Jurkat, Clone E6-1 (cell line): ENCODE measurements at places on chromosomes 5 and 9.

DNA sequence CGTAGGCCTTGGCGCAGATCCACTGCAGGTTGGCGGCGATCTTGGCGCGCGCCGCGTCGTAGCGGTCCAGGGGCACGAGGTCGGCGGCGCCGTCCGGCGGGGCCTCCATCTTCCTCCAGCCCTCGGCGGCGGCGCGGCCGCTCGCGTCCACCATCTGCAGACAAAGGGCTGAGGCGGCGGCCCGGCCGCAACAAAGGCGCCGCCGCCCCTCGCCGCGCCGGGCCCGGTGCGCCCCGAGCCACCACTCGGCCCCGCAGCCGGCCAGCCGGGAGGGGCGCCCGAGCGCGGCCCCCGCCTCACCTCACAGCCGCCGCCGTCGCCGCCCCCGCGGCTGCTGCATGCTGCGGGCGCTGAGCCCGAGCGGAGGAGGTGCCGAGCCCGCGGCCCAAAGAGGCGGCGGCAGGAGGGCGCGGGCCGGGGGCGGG, 328 bp downstream of the CAMSAP1 start:
- no peak for DNase-seq

- peak; percentile 16 for DNase-seq
Observed at GRCh38 chr9:121640076-121640475, 11.4 kb upstream of the DAB2IP start.

- no peak for DNase-seq
Observed at GRCh38 chr5:138226910-138227309, 13.8 kb upstream of the CDC23 start.

DNA sequence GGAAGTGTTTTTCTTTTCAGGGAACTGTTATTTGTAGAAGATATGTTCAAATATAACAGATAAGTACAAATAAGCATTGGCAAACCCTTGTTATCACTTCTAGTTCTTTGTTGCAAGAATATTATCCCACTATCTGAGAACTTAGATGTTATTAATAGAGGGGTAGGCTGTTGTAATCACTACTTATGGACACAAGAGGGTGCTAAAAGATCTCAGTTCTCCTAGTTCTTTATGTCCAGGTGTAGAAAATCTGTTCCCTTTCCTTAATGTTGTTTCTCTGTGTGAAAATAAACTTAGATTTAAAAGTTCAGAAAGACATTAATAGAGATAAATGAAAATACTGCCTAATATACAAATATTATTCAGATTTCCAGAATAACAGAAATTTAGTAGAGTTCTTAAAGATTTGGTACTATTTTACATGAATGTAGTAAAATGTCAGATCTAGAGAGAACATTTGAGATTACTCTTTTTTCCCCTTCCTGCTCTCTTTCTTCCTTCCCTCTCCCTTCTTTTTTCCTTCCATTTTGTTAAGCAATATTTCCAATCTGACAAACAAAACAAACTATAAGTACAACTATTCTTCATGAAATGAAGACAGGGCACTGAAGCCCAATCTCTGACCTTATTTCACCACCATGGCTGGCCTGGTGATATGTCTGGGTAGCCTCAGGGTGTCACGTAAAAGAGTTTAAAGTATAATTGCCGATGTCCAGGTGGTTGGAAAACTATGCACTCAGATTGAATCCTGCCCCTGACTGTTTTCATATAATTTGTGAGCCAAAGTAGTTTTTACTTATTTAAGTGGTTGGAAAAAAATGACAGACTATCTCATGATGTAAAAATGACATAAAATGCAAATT, 43.6 kb upstream of the C5orf46 start:
- DNase-seq, result peak; percentile 25

GRCh38 chr9:36154331-36154952, 14.7 kb upstream of the CCIN start:
- no peak for DNase-seq

GRCh38 chr5:73897893-73898292, 271.9 kb downstream of the ARHGEF28 start:
- no peak for DNase-seq

DNA sequence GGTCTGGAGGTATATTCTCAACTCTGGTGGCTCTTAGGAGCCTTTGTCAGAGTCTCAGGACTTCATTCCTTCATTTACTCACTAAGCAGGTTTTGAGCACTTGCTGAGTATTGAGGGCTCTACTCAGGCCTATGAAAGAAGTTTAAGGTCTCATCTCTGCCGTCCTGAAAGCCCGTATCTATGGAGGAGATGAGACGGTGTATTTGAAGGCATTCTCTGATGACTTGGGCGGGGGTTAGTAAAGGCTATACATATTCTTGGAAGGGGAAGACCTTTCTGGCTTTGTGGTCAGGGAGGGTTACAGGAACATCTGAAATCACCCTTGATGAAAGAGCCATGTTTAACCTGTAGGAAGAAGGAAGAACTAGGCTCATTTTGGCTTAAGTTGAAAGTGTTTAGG, 21.9 kb downstream of the RASGRF2 start:
- no peak for DNase-seq

- peak; percentile 26 for DNase-seq
Observed at GRCh38 chr9:73081979-73082657, 69.5 kb upstream of the ANXA1 start.

GRCh38 chr9:136695955-136696354, 8.7 kb upstream of the AGPAT2 start:
- no peak for DNase-seq

- no peak for DNase-seq
Observed at GRCh38 chr9:124411514-124412227, 3.6 kb downstream of the PSMB7 start.

DNA sequence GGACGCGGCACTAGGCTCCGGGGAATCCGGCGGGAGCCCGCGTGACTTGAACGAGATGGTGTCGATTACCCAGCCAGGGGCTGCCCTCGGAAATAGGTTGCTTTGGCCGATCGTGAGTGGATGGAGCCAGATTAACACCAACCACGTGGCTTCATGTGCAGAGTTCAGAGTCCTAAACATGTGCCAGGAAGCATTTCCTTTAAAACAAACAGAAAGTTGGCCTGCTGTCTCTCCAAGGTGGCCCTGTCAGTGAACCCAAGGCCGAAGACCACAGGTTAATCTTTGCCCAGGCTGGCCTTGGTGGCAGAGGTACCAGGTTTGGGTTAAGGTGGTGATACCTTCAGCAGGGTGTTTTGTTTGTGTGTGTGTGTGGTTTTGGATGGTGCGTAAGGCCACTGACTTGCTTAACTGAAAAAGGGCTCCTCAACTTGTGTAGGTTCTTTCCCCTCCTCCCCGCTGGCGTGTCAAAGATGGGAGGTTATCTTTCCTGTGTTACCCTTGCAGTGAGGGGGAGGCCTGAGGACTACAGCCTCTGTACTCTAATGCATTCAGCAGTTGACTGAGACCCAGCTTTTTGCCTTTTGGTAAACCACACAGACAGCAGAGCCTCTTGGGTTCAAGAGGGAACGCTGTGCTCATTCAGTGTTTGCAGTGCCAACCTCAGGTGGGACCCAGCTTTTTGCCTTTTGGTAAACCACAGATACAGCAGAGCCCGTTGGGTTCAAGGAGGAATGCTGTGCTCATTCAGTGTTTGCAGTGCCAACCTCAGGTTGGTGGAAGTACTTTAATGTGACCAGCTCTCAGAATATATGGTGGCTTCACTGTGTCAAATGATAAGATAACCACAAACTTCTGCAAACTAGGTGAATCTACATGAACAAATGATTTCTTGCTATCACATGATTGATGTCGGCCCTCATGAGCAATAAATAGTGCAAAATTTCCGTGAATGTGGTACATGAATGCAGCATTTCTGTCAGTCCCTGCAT, 1.4 kb downstream of the IQGAP2 start:
- DNase-seq, result peak; percentile 96

DNA sequence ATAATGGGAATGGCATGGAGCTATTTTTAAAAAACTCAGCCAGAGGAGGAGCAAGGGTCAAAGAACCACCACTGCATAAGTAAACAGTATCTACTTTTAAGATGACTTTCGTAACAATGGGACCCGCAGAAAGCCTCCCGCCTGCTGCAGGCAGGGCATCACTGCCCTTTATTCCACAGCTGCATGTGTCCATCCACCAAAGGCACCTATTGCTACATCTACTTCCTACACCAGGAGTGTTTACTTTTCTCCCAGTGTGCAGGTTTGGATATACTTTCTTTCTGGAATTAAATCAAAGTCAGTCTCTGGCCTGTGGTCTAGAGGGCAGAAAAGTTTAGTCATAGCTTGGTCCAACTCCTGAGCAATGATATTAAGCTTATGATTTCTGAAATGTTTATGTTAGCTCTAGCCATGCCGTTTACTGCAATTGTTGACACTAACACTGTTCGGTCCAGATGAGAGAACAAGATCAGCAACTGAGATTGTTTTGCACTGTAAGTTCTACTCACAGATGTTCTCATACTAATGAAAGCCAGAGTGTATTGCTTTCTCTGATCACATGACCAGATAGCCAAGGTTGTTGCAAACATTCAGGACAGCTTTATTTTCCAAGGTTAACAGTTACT, 391.5 kb downstream of the FGF10 start:
- no peak for DNase-seq

DNA sequence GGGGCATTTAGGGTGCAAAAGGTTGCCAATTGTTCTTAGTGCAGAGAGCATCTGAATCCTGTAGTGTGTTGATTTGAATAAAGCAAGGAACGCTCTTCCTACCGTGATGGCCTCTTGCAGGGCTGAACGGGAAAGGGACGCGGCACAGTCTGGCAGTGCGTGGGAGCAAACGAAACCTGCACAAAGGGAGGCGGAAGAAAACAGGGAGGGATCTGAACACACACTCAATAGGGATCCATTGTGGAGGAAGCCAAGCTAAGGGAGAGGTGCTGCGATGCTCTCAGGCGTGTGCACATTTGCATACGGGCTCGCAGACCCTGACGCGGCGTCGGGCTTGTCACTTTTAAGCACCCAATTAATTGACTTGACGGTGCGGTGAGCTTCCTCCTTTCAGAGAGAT, 414.0 kb upstream of the IRX1 start:
- no peak for DNase-seq

- DNase-seq, result no peak
Observed at GRCh38 chr9:120431268-120431667, 148.7 kb downstream of the CDK5RAP2 start.

- DNase-seq, result no peak
Observed at GRCh38 chr5:168867241-168867640, 288.1 kb upstream of the PANK3 start.

- DNase-seq, result peak; percentile 41
Observed at GRCh38 chr9:83981126-83981871, 694 bp downstream of the RMI1 start.

DNA sequence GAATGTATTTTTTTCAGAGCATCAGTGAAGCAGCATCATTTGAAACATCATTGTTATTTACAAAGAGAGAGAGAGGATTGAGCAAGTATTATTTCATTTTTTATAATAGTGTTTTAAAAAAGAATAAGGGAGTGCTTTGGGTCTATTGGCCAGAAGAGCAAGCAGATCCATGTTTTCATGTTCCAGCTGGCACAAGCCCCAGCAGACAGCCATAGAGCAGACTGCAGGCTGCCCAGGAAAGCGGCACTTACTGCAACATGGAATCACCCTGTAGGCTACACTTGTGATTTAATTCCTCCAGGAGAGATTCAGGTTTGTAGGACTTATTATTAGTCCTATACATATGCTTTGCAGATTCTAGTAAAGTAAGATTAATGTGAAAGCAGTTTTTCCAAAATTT, 407.0 kb upstream of the GRAMD2B start:
- no peak for DNase-seq

GRCh38 chr5:14107536-14107935, 35.6 kb upstream of the TRIO start:
- DNase-seq, result no peak

DNA sequence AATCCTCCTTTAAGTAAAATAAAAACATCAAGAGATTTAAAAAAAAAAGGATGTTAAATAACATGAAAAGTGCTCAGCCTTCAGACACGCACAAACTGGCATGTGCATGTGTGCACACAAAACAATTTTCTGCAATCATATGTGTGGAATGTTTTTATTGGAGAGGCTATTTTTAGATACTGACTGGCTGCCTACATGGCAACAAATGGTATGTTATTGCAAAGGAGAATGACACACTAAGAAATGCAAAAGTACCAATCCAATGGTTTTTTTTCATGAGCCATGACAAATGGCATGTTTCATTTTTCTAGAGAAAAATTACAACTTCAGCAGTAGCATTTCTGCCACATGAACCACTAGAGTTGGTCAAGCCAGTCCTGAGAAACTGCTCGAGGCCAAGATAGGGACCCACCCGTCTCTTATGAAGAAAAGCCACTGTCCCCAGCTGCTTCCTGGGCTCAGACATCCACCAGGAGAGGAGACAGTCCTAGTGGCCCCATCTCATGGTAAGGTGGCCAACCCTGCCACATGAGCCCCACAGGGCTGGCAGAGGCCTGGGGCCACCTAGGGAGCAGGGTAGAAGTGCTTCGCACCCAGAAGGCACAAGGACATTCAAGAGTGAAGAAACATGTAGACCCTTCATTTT, 116.4 kb downstream of the MYO10 start:
- DNase-seq, result no peak

- no peak for DNase-seq
Observed at GRCh38 chr9:109440117-109440515, 58.0 kb downstream of the PTPN3 start.

DNA sequence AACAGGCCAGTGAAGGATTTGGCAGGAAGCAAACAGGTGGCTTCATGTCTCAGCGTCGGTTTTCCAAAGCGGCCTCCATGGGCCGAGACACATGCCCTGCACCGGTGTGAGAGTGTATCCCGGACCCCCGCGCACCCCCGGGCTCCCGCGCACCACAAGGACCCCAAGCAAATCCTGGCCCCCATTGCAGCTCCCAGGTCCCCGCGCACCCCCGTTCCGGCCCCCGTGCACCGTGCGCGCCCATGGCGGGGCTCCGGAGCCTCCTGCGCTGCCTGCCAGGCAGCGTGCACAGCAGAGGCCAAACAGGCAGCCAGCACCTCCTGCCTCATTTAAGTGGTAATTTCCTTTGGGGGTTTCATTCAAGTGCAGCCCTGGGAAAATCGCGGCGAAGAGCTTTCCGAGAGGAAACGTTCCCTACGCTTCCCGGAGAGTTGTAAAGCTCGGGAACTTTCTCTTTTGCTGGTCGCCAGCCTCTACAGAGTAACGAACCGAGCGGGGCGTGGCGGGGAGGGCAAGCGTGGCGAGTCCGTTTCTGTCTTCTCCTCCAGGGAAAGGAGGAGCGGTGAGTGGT, 145.5 kb upstream of the SLC24A2 start:
- DNase-seq, result no peak

GRCh38 chr5:145243016-145243415, 592.1 kb downstream of the PRELID2 start:
- no peak for DNase-seq

DNA sequence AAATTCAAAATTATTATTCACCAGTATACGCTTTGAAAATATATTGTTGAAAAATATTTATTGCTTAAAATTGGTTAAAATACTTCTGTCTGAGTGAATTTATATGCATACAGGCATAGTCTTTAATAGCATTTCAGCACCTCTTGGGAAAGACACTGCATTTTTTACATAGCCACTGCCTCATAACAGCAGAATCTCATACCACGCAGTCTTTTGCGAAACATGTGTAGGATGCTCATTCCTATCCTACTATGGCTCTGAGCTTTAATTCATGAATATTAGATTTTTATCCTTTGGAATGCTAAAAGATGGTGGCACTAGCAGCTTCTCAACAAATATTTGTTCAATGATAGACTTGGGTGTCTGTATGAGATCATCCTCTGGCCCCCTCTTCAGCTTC, 94.0 kb upstream of the SH3GL2 start:
- no peak for DNase-seq

GRCh38 chr9:122580360-122580759, 2.8 kb downstream of the OR1L8 start:
- DNase-seq, result no peak

GRCh38 chr5:64026493-64026892, 64.2 kb upstream of the HTR1A start:
- no peak for DNase-seq
